Ascending aorta (tissue), 2 donors: ENCODE measurements at places on chromosomes 1 and 21.

GRCh38 chr1:234962340-234962989, 166.2 kb downstream of the TOMM20 start:
- H3K36me3 ChIP-seq, result no peaks in the 10 kb centered on the region
- peak overlapping the region; percentile 85 for H3K27ac ChIP-seq
- H3K27me3 ChIP-seq, result no peaks in the 10 kb centered on the region
- H3K4me3 ChIP-seq, result no peak overlapping the region
- peaks cover 19% of the 10 kb centered on the region for H3K4me1 ChIP-seq

DNA sequence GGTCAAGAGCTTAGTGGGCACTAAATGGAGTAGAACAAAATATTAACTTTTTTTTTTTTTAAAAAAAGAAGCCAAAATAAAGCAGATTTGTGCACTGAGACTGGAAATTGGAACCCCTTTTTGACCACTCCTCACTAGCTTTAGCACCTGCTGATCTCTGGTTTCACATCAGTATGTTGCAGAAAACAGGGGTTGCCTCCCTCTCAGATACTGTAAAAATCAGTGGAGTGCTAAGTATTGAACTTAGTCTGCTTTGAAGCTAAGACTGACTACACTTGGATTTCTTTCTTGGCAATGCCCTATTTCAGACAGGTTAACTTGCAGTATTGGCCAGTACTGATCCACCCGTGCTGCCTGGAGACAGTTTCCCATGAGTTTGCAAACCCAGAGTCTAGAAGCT, 2.7 kb upstream of the KIAA0040 start:
- H3K27me3 ChIP-seq, result no peaks in the 10 kb centered on the region
- peaks cover 16% of the 10 kb centered on the region for H3K4me1 ChIP-seq
- DNase-seq, result no peak
- no peak overlapping the region for H3K4me3 ChIP-seq

GRCh38 chr1:29409616-29410015, 173.3 kb downstream of the PTPRU start:
- no peaks in the 10 kb centered on the region for H3K27me3 ChIP-seq
- no peak overlapping the region for H3K4me3 ChIP-seq
- H3K4me1 ChIP-seq, result no peaks in the 10 kb centered on the region
- DNase-seq, result no peak

DNA sequence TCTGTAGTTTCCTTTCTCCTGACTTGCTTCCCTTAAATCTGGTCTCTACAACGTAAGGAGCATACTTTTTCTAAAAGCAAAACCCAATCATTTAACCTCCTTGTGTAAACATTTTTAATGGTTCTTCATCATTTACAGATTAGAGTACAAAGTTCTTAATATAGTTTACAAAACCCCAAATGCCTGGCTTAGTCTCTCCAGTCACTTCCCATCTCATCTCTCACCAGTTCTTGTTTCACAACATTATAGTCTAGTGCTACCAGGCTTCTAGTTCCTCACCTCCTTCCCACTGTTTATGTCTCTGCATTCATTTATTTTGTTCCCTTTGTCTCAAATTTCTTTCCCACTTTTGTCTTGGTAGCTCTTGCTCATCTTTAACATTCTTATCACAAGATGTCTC, 168.4 kb downstream of the FASLG start:
- no peaks in the 10 kb centered on the region for H3K4me1 ChIP-seq
- no peak for DNase-seq
- H3K4me3 ChIP-seq, result no peak overlapping the region
- H3K27ac ChIP-seq, result no peak overlapping the region
